ENCODE measurements at places on chromosomes 1 and 21. TPM values are rescaled to one million over a fixed set of nuclear protein-coding genes. Genes with fewer than 3 reads are reported as not detected.

IBA57 gene
- total RNA-seq, result 14.3 TPM

RAB3GAP2 gene
- 16.5 TPM for total RNA-seq

OR2L13 gene
- total RNA-seq, result not detected

DTL gene
- total RNA-seq, result 1.8 TPM

ITLN1 gene
- total RNA-seq, result not detected

MAGOH gene
- 12.9 TPM for total RNA-seq

GJC2 gene
- not detected for total RNA-seq

DNA sequence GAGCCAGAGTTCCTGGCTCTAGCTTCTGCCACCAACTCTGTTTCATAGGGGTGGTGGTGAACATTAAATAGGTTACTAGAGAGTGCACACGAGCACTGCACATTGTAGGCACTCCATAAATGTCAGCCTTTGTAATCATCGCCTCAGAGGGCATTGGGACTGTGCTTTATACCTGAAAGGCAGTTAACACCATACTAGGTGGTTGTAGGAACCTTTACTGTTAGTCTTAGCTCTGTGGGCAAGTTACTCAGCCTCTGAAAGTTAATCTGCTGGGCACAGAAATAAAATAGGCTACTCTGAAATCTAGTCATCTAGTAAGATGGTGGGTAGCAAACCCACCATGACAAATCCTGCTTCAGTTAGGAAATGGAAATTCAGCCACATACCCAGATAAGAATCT is 37.6 kb downstream of the ARID1A start:
- H3K4me3 ChIP-seq, result no peak overlapping the region
- peaks cover 13% of the 10 kb centered on the region for H3K4me1 ChIP-seq
- no peaks in the 10 kb centered on the region for H3K27me3 ChIP-seq
- H3K27ac ChIP-seq, result peak overlapping the region; percentile 15
- DNase-seq, result no peak

GRCh38 chr1:4733446-4734177 is 79.2 kb downstream of the AJAP1 start:
- no peak for DNase-seq
- no peaks in the 10 kb centered on the region for H3K36me3 ChIP-seq
- H3K4me1 ChIP-seq, result no peaks in the 10 kb centered on the region
- peaks cover 4% of the 10 kb centered on the region for H3K27me3 ChIP-seq

GRCh38 chr1:215905493-215906115 is 338.5 kb downstream of the KCTD3 start:
- no peaks in the 10 kb centered on the region for H3K4me1 ChIP-seq
- no peak overlapping the region for H3K27ac ChIP-seq
- H3K27me3 ChIP-seq, result no peaks in the 10 kb centered on the region
- DNase-seq, result no peak
- no peak overlapping the region for H3K4me3 ChIP-seq

DNA sequence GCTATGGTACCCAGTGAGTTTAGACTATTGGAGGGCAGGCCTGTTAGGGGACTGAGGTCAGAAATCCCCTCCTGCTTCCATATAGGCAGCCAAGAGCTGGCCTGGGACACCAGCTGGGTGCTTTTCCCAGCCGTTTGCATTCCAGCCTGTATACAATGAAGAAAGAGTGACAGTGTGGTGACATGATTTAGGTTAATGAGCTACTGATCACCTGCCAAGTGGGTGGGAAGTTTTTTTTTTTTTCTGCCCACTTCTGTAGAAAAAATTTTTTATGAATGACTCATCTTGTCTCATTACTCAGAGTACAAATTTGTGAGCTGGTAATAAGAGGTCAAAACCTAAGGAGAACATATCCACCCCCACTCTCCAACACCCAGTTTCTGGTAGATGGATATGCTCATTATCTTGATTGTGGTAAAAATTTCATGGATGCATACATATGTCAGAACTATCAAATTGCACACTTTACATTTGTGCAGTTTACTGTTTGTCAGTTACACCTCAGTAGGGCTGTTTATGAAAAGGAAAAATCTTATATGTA is 16.4 kb upstream of the CGN start:
- no peaks in the 10 kb centered on the region for H3K36me3 ChIP-seq
- no peaks in the 10 kb centered on the region for H3K27me3 ChIP-seq
- no peak for DNase-seq
- no peak overlapping the region for H3K27ac ChIP-seq
- no peaks in the 10 kb centered on the region for H3K4me1 ChIP-seq

- H3K4me3 ChIP-seq, result no peak overlapping the region
- H3K4me1 ChIP-seq, result no peaks in the 10 kb centered on the region
- no peaks in the 10 kb centered on the region for H3K36me3 ChIP-seq
Observed at GRCh38 chr1:70907563-70908310, 139.9 kb downstream of the PTGER3 start.

- DNase-seq, result no peak
- H3K4me1 ChIP-seq, result no peaks in the 10 kb centered on the region
- no peak overlapping the region for H3K4me3 ChIP-seq
- H3K27me3 ChIP-seq, result no peaks in the 10 kb centered on the region
- H3K36me3 ChIP-seq, result no peaks in the 10 kb centered on the region
Observed at GRCh38 chr1:232635279-232635678, 5.3 kb upstream of the SIPA1L2 start.

- DNase-seq, result no peak
- no peaks in the 10 kb centered on the region for H3K27me3 ChIP-seq
- no peaks in the 10 kb centered on the region for H3K4me1 ChIP-seq
Observed at GRCh38 chr1:230394134-230394533, 32.0 kb downstream of the PGBD5 start.

DNA sequence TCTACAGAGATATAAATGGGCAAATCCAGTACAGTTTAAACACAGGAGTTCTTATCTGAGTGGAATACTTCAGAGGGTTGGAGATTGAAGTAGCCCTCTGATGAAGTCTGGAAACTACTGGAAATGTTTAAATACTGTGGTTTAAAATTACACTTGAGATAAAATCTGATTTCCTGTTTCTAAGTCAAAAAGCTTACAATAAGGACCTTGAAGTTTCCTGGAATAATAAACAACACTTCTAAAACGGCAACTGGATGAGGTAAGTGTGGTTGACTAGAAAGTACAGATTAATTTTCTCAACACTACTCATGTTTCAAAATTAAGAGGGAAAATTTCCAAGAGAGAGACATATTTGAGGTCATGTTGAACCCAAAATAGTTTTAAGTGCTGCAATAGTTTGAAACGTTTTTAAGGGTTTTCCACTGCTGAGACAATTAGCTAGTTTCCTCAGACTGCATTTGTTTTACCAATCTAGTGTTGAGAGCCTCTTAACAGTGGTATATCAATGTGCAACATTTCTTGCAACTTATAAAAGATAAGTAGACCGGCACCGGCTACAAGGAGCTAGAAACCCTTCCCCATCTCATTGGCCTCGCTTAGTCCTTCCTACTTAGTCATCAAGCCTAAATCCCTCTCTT is 27.4 kb downstream of the KCNA3 start:
- H3K4me3 ChIP-seq, result no peak overlapping the region
- no peak overlapping the region for H3K27ac ChIP-seq
- H3K4me1 ChIP-seq, result peaks cover 9% of the 10 kb centered on the region
- H3K36me3 ChIP-seq, result no peaks in the 10 kb centered on the region

GRCh38 chr1:46036894-46037839 is 95.3 kb downstream of the PIK3R3 start:
- no peak overlapping the region for H3K4me3 ChIP-seq
- peak overlapping the region; percentile 62 for H3K27ac ChIP-seq
- H3K27me3 ChIP-seq, result no peaks in the 10 kb centered on the region
- DNase-seq, result peak; percentile 62

GRCh38 chr1:55575571-55576279 is 360.6 kb upstream of the USP24 start:
- H3K27me3 ChIP-seq, result no peaks in the 10 kb centered on the region
- H3K27ac ChIP-seq, result no peak overlapping the region
- H3K36me3 ChIP-seq, result no peaks in the 10 kb centered on the region
- peak; percentile 48 for DNase-seq
- H3K4me3 ChIP-seq, result no peak overlapping the region

DNA sequence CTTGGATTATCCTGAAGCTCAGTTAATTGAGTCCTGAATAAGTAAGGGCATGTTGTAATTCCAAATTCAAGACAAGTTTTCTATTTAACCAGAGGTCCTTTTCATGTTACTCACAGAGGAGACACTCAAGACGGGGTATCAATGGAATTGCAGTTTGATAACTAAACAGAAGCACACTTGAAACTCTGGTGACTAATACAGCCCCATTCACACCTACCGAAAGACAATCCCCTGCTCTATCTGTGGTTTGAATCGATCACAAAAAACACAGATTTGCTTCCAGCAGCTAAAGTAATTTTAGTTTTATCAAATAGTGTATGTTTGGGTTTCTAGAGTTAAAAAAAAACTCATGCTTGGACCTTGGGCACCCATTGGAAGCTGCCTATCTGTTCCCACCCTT is 60.4 kb downstream of the TEX35 start:
- no peak overlapping the region for H3K27ac ChIP-seq
- H3K4me3 ChIP-seq, result no peak overlapping the region
- no peaks in the 10 kb centered on the region for H3K27me3 ChIP-seq
- H3K36me3 ChIP-seq, result no peaks in the 10 kb centered on the region
- H3K4me1 ChIP-seq, result peaks cover 10% of the 10 kb centered on the region

DNA sequence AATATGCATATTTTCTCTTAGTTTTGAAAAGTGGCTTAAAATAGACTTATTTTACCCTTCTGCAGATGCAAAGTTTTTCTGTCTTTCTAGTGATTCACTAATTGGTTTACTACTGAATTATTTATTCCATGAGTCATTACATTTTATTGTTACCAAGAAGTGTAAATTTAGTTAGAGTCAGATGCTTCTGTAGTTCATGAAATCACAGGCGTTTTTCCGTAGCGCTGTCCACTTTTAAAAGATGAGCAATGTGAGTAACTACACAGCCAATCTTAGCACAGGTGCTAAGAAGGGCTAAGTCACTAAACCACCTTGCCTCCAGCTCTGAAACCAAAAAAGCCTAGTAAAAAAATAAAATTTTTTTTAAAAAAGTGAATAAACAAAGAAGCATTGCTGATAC is 24.7 kb downstream of the RGS13 start:
- DNase-seq, result no peak
- H3K36me3 ChIP-seq, result no peaks in the 10 kb centered on the region
- H3K27ac ChIP-seq, result no peak overlapping the region
- H3K27me3 ChIP-seq, result no peaks in the 10 kb centered on the region
- peaks cover 7% of the 10 kb centered on the region for H3K4me1 ChIP-seq

GRCh38 chr1:230138561-230139239 is 71.7 kb downstream of the GALNT2 start:
- H3K27me3 ChIP-seq, result no peaks in the 10 kb centered on the region
- no peaks in the 10 kb centered on the region for H3K36me3 ChIP-seq
- no peak overlapping the region for H3K4me3 ChIP-seq

DNA sequence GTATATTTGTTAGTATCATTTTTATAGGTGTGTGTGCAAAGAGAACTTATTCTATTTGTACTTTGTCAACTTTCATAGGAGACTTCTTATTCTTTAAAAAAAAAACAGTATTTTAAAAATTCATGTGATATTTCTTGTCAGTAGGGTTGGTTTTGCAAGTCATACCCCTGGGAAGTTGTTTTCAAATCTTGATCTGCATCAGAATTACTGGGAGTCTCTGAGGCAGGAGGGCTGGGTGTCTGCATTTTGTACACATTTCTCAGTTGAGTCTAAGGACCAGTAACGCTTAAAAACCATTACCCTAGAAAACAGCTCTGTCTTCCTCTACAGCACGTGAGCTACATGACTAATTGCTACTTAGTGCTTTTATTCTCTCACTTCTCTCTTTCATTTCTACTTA is 76.0 kb upstream of the CTTNBP2NL start:
- no peaks in the 10 kb centered on the region for H3K36me3 ChIP-seq
- DNase-seq, result no peak
- no peak overlapping the region for H3K27ac ChIP-seq
- no peak overlapping the region for H3K4me3 ChIP-seq
- no peaks in the 10 kb centered on the region for H3K4me1 ChIP-seq

Measured in gastrocnemius medialis (tissue), 4 donors.